ENCODE measurements at places on chromosomes 3 and 15. TPM values are rescaled to one million over a fixed set of nuclear protein-coding genes. Genes with fewer than 3 reads are reported as not detected.

The GPR171 gene
- not detected for total RNA-seq

The RSRC1 gene
- 63.4 TPM for total RNA-seq

GRCh38 chr15:29890336-29891095 lies 68.2 kb upstream of the TJP1 start:
- DNase-seq = no peak

GRCh38 chr15:64816452-64816851 lies 9.0 kb downstream of the PIF1 start:
- DNase-seq = no peak

DNA sequence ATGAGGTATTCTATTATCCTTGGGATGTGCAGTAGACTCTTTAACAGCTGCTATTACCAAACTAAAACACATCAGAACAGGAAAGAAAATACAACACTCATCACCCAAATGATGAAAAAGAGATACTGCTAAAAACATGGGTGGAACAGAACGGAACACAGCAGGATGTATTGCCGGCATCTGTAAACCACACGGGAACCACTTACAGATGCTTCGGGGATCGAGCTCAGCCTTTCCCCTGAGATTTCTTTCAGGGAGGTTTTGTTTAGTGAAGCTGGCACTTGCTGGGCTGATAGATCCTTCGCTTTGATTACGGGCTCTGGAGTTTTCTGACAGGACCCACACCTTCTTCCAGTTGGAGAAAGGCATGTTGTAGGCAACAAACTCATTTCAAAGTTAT lies 182.3 kb upstream of the FAM3D start:
- DNase-seq = no peak

DNA sequence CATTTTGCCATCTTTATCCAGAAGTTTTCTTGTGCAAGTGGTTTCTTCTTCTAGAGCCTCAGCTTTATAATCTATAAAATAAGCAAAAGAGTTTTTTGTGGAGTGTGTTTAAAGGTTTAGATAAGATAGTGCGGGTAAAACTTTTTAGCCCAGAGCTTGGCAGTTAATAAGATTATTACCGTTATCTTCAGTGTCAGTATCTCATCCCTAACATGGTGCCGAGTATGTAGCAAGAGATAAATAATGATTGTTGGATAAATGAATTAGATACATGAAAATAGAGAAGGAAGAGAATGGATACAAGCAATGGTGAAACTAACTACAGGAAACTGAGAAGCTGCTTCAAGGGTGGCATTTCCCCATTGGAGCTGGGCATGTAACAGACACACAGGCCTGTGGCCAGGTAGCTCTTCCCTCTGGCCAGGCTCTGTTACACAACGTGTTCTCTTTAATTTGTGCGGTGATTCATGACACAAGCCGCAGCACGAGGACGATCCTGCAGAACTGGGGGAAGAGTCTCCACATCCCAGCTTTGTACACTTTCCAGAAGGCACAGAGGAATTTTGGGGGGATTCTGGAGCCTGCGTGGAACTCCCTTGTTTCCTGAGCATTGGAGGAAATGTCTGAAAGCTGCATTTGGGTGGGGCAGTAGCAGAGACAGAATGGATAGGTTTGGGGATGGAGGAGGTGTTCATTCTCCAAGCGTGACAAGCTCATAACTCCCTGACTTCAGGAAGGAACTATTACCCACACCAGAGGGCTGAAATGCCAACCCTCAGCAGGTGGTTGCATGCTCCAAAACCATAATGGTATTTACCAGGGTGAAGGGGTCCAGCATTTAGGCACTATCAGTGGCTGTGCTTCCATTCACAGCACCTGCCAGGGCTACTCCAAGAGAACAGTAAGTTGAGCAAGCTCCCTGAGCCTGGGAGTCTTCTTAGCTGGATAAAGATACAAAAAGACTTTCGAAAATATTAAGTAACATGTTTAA lies 14.2 kb upstream of the ST6GAL1 start:
- DNase-seq = peak; percentile 42

DNA sequence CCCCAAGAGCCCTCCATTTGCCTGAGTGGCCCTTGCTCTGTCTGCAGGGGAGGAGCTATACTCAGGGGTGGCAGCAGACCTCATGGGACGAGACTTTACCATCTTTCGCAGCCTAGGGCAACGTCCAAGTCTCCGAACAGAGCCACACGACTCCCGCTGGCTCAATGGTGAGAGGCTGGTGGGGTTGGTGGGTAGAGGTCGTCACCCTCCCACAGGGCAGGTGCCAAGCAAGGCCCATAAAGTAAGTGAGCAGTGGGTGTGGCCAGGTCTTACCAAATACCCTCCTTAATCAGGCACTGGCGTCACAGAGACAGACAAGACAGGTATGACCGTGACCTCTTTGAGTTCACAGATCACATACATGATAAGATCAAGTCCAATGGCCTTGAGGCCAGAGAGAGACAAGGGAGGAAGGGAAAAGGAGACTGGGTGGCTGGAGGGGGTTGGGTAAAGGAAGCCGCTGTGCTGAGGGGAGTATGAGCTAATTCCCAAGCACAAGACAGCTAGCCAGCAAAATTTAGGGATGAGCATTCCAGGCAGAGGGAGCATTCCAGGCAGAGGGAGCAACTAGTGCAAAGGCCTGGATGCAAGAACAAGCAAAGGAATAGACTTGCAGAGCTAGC lies 2.5 kb downstream of the SEMA3B start:
- DNase-seq = no peak

DNA sequence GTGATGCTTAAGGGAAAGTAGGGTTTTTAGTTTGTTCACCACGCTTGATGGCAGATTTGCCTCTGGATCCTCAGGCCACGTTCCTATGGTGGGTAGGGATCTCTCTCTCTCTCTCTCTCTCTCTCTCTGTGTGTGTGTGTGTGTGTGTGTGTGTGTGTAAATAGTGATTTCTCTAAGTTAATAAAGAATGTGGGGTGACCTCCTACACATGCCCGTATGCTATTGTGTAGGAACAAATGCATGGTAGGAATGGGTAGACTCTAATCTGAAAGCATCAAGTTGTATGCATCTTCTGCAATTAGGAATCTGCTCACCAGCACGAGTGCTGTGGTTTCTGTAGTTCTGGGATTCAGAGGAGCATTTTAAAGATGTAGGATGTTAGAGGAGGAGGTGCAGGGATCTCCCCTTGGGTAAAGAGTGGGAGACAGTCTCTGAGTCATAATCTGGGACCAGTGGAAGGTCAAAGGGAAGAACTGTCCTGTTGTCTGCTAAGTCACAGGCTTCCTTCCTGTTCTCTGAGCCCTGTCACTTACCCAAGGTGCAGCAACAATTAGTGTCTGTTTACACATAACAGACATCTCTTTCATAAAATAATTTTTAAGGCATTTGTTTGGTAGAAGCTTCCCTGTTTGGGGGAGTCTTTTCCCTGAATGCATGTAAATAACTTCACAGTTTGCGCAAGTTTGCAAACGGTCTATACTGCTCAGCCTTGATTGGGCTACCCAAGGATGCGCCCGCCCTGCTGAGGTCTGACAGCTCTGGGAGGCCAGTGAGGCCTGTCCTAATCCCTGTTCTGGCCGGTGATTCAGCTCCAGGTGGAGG lies 139.8 kb downstream of the IGF1R start:
- DNase-seq = no peak
